Activated T-cell treated with anti-CD3 and anti-CD28 coated beads for 1 hour (primary cell): ENCODE measurements at places on chromosomes 2 and 18.

DNA sequence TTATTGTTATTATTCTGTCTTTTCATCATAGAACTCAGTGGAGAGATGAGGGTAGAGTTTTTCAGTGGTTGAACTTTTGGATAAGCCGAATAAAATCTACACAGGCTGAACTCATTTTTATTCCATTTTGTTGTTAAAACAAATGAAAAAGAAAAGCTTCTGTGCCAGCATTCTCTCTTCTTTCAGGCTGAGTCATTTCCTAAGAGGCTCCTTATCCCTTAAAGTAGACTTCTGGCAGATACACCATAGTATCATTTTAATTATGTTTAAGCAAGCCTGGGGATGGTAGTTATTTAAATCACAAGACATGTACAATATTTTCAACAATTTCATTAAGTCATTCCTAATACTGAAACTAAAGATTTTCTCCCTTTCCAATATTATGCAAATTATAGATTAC is 1364.0 kb upstream of the NRXN1 start:
- DNase-seq: no peak

DNA sequence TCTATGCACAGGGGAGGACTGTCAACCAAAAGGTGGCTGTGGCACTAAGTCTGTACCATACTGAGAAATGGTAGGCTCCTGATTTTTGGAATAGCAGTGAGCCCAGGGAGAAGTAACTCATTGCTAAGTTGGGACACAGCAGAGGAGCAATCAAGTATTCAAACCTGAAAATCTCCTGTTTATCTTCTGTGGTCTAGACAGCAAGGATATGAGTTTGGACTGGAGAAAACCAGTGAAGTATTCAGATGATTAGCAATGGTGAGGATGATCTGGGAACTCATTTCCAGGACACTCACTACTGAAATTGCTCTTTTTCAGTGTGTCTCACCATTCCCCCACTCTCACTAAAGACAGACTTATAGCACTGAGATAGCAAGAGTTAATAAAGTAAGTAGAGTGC is 112.0 kb downstream of the GULP1 start:
- DNase-seq: no peak

DNA sequence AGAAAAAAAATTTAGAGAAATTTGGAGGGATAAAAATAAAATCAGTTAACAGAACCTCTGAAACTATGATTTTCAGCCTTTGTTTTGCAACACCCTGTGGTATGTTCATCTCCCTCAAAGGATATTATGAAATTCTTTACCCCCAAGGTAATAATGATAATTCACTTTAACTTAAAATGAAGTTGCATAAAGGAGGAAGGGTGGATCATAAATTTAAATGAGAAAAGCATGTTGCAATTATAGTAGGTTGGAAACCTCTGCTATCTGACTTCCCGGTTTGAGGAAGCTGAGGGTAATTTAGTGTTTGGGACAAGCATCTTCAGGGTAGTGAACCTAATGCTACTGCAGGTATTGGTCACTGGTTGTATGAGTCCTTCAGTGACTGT is 102.9 kb downstream of the BABAM2 start:
- no peak for DNase-seq

DNA sequence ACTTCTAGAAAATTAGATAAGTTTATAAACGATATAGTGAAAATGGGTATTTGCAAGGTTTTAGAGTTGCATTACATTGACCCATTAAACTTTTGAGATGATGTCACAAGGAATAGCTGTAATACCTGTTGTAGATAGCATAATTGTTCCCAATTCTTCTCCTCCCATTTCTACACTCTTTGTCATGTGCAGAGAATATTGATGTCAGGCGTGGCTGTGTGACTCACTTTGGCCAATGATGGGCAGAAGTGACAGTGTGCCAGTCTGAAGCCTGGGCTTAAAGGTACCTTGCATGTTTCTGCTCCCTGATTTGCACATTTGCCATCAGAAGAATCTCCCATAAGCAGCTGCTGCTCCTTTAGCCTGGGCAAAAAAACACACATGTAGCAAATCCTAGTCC is 26.9 kb upstream of the CCBE1 start:
- DNase-seq: no peak

DNA sequence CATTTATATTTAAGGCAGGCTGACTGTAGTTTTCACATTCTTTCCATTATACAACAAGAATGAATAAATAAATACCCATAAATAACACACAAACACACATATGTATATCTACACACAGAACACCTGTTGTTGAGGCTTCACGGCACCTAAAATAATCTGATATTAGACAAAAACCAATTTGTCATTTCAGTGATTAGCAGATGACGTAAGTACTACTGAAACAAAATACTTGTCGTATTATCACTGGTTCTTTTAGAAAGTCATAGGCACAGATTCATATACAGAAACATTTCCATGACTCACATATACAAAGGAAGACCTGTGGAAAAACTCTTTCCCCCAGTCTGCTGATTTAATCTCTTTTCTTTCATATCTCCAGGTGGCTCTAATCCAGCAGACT is 1113.4 kb upstream of the FANCL start:
- no peak for DNase-seq

DNA sequence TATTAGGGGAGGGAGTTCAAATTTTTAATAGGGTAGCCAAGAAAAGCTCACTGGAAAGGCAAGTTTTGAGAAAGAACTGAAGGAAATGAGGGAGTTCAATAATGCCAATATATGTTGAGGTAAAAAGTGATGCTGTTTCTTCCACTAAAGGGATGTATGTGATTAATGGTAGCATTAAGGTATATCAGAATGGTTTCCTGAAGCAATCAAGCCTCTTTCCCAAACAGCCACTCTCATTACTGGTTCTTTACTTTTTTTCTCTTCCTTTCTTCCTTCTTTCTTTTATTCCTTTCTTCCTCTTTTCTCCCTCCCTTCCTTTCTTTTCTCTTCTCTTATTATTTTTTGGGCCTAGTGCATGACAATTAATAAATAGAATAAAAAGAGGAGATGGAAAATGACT is 433.5 kb downstream of the SATB2 start:
- no peak for DNase-seq

DNA sequence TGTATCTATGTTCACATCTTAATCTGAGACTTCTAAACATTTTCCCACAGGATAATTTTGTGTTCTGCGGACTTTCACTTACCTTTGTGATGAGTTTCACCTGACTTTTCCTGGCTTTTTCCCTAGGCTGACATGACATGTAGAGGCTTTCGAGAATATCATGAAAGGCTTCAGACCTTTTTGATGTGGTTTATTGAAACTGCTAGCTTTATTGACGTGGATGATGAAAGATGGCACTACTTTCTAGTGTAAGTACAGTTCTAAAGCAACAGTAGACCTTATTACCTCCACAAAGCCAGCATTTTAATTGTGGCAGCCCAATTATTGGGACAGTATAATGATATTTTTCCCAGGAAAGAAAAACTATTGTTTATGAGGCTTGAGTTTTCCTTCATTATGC is 34.1 kb upstream of the METAP1D start:
- no peak for DNase-seq

DNA sequence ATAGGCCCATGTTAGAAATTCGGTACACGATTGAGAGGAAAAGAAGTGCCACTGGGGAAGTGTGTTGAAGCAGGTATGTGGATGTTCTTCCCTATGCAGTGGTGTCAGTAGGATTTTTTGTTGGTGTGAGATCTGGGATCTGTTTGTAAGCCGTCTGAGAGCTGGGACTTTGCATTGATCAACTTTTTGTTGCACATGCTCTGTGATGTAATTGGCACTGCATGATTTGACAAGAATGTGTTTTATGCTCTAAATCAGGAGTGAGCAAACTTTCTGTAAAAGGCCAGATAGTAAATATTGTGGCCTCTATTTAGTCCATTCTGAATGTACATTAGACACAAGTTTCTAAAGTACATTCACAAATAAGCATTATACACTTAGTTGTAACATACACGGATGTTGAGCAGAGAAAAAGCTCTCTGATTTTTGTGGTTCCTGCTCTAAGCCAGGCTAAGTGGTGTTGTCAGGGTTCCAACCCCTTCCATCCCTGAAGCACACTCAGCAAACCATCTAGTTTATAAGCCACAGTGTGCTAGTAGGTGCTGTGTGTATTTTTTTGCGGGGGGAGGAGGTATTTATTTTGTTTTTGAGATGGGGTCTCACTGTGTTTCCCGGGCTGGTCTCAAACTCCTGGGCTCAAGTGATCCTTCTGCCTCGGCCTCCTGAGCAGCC is 235.6 kb downstream of the NEDD4L start:
- no peak for DNase-seq

- DNase-seq: peak; percentile 7
Measured at GRCh38 chr2:232420463-232421188, 14.0 kb downstream of the ALPG start.

GRCh38 chr2:189834059-189834458 is 49.8 kb downstream of the PMS1 start:
- no peak for DNase-seq

GRCh38 chr18:22098563-22098989 is 70.8 kb upstream of the GATA6 start:
- no peak for DNase-seq

- DNase-seq: no peak
Measured at GRCh38 chr2:127704641-127705390, 3.5 kb downstream of the SFT2D3 start.

DNA sequence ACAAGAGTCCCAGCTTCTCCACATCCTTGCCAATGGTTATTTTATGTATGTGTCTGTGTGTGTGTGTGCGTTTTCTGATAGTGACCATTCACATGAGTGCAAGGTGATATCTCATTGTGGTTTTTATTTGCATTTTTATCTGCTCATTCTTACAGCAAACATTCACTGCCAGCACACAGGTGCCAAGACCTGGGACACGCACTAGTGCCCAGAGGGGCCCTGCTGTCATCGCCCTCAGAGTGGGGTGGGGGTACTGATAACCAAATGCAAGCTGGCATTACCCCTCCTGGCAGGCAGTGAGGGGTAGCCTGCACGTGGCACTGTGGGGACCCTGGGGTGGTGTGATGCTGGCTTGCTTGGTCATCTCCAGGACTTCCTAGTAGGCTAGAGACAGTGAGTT is 285.4 kb downstream of the LPIN1 start:
- no peak for DNase-seq

- DNase-seq: no peak
Measured at GRCh38 chr18:11387880-11388279, 221.5 kb upstream of the SLC35G4 start.

DNA sequence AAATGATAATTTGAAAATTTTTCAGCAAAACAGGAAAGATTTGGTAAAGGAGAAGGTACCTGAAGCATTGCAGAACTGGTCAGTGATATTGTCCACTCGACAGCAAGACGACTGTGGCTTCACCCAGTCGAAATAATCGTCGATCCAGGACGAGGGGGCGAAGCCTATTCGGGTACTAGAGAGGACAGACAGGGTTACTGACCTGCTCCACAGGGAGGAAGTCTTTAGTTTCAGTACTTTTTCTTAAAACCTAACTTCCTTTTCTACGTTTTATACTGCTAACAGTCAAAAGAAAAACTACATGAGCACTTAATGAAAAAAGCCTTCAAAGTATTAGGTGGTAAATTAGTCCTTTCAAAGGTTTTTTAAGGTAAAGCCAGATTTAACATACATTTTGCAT is 36.0 kb downstream of the RMC1 start:
- DNase-seq: no peak

GRCh38 chr2:152453129-152453911 is 118.3 kb downstream of the FMNL2 start:
- no peak for DNase-seq

GRCh38 chr2:70674636-70675430 is 93.2 kb downstream of the ADD2 start:
- DNase-seq: no peak

GRCh38 chr18:4237664-4238041 is 217.5 kb downstream of the DLGAP1 start:
- no peak for DNase-seq

- no peak for DNase-seq
Measured at GRCh38 chr2:205665791-205666190, 16.5 kb upstream of the NRP2 start.

- no peak for DNase-seq
Measured at GRCh38 chr2:20366672-20367116, 16.1 kb upstream of the PUM2 start.

GRCh38 chr2:100197631-100198153 is 55.3 kb upstream of the AFF3 start:
- no peak for DNase-seq

GRCh38 chr2:60840880-60841279 is 40.5 kb upstream of the REL start:
- DNase-seq: no peak

- DNase-seq: no peak
Measured at GRCh38 chr2:231672617-231673347, 35.5 kb upstream of the PTMA start.

- no peak for DNase-seq
Measured at GRCh38 chr2:206480620-206481019, 37.3 kb downstream of the ADAM23 start.

- no peak for DNase-seq
Measured at GRCh38 chr2:234032279-234032856, 18.1 kb upstream of the SPP2 start.

- no peak for DNase-seq
Measured at GRCh38 chr2:240051697-240052096, 1.6 kb downstream of the OR6B3 start.

- DNase-seq: no peak
Measured at GRCh38 chr2:195238379-195238778, 418.6 kb upstream of the SLC39A10 start.

DNA sequence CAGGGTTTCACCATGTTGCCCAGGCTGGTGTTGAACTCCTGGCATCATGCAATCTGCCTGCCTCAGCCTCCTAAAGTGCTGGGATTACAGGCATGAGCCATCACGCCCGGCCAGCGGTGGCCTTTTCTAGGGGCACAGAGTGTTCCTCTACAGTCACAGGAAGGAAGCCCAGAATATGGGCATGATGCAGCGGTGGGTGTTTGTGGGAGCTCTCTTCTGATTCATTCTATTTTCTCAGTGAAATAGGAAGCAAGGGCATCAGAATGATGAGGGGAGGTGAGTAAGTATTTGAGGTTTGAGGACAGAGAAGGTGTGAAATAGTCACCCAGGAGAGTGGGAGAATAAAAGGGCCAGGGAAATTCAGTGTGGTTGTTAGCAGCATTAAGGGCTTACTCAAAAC is 70.3 kb upstream of the PSME4 start:
- DNase-seq: no peak

DNA sequence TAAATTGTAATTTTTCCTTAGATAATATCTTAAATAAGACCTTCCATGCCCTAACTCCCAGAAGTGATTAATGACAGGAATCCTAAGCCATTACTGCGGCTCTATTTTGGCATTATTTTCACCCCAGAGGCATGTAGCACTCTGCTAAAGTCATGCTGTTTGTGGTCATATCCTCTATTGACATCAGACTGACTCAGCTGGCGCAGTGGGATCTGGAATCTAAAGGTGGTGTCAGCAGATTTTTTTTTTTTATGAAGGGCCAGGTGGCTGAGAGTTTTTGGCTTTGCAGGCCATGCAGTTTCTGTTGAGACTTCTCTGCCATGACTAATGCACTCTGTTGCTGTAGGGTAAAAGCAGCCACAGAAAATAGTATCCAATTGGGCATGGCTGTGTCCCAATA is 64.1 kb upstream of the ACVR1C start:
- DNase-seq: no peak
